ENCODE measurements at places on chromosomes 16 and 17. TPM values are rescaled to one million over a fixed set of nuclear protein-coding genes. Genes with fewer than 3 reads are reported as not detected.

Gene KRT33A
- not detected for polyA plus RNA-seq

Gene HSPB9
- polyA plus RNA-seq, result 0.34 TPM

Gene TSNAXIP1
- polyA plus RNA-seq, result 2.0 TPM

Gene PRAC1
- polyA plus RNA-seq, result not detected

Gene MYOCD
- polyA plus RNA-seq, result 0.48 TPM

Gene PRAC2
- polyA plus RNA-seq, result not detected

Gene BCAR1
- 69.4 TPM for polyA plus RNA-seq

Gene CLEC10A
- 1.7 TPM for polyA plus RNA-seq

Gene SAMD14
- 4.0 TPM for polyA plus RNA-seq

Gene PMM2
- polyA plus RNA-seq, result 17.4 TPM

Gene UTP18
- 25.6 TPM for polyA plus RNA-seq

Gene NF1
- polyA plus RNA-seq, result 23.0 TPM

Gene NUDT7
- polyA plus RNA-seq, result 3.4 TPM

Data from hindlimb muscle (tissue), 1 donor.